Gastroesophageal sphincter (tissue), 4 donors: ENCODE measurements at places on chromosomes 5 and 9. TPM values are rescaled to one million over a fixed set of nuclear protein-coding genes. Genes with fewer than 3 reads are reported as not detected.

The FOXD4L6 gene
- not detected for total RNA-seq

The MZB1 gene
- not detected for total RNA-seq

The INSL4 gene
- not detected for total RNA-seq

DNA sequence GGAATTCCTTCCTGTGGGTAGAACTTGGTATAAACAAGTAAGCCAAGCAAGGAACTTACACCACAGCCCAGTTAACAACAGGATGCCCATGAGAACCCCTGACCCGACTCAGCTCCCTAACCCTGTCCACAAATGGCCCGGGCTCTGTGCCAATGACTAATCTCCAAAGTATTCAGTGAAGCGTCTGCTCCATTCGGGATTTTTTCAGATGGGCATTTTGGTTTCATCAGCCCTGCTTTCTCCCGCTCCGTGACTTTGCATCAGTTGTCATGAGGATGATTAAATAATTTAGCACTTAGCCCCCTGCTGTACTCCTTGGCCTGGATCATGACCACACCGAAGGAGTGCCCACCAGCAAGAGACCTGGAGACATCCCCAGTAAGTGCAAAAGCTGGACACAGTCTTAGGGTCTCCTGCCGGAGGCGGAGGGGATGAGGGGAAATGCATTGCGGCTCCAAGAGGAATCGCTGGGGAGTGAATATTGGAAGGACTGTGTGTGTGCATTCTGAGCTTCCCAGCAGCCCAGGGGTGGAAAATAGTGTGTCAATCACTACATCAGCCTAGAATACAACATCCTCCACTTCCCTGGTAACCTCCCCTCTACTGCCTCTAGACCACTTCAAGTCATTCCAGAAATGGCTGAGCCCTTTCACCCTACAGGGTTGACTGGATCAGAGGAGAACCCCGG, 41.4 kb upstream of the DNAH5 start:
- no peak for ATAC-seq

- no peak for ATAC-seq
Observed at GRCh38 chr9:95142728-95143127, 174.8 kb downstream of the FANCC start.

GRCh38 chr9:83708515-83709158, 879 bp upstream of the UBQLN1 start:
- peak; percentile 65 for ATAC-seq

DNA sequence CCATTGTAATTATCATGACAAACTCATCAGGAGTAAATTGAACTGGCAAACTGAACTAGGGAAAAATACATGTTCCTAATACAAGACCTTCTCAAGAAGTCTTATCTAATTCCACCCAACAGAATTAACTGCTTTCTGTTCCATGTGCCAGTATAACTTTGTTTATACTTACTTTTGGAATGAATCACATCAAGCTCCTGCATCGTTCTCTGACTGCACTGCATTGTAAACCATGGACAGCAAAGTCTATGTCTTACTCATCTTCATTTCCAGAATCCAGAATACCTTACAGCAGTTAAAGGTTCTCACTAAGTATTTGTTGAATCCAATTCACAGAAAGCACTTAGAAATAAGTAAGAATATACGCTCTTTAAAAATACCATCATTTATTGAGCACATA, 102.8 kb downstream of the PLK2 start:
- no peak for ATAC-seq

- ATAC-seq = no peak
Observed at GRCh38 chr9:110101531-110102161, 106.3 kb downstream of the C9orf152 start.

- ATAC-seq = no peak
Observed at GRCh38 chr9:90552317-90552716, 90.3 kb downstream of the DIRAS2 start.

DNA sequence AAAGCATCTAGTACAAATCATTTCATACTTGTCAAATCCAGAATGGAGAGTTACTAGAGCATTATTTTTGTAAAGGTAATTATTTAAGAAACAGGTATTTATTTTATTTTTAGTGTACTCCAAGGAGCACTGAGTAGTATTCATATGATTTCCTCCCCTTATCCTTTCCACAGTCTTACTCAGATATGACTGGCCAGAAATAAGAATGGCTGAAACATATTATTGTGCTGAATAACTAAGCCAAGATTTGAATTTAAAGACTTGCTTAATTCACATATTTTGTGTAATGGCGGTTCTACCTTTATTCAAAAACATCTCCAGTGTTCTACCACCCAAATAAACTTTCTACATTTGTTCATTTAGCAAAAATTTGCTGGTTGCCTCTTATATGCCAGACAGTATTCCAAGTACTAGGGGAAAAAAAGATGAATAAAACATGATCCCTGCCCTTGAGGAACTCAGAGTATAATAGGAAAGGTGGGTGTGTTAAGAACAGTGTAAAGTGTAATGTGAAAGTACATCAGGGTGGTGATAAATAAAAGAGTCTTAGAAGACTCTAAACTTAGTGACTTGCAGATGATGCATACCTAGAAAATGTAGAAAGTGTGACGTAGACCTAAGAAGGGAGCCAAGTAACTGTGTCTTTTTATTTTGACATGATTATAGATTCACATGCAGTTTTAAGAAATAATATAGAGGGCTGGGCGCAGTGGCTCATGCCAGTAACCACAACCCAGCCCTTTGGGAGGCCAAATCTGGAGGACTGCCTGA, 110.4 kb upstream of the GRHPR start:
- no peak for ATAC-seq

DNA sequence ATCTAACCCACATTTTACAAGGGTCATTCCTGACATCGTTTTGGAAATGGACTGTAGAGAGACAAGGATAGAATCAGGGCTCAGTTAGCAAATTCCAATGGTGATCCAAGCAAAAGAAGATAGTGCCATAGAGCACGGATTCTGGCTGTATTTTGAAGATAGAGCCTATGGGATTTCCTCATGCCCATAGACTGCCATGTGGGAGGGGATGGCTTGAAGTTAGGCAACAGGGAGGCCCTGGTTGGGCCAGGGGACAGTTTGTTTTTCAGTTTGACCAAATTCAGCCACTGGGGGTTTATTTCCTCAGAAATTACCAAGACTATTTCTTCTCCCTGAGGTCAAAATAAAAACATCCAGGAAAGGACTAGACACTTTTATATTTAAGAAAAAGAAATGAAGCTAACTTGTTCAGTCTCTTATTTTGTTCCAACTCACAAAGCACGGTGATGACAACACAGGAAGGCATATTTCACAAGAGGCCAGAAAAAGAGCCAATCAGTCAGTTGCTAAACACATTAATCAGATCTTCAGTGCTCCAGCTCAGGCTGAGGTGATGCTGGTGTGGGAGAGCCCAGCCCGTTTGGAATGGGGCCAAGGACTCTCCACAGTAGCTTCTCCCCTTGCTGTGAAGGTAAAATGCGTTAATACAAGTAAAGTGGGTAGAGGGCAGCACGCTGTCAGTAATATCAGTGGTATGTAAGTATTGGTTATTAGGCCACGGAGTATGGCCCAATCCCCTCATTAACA, 4.4 kb upstream of the DCTN4 start:
- ATAC-seq = peak; percentile 32

GRCh38 chr9:130446101-130446861, 1.5 kb downstream of the ASS1 start:
- peak; percentile 82 for ATAC-seq

GRCh38 chr5:8314965-8315364, 446.0 kb downstream of the MTRR start:
- no peak for ATAC-seq
